ENCODE measurements at places on chromosomes 11 and 22.

GRCh38 chr11:61892085-61892370, 683 bp upstream of the FADS3 start:
- no peak for DNase-seq

DNA sequence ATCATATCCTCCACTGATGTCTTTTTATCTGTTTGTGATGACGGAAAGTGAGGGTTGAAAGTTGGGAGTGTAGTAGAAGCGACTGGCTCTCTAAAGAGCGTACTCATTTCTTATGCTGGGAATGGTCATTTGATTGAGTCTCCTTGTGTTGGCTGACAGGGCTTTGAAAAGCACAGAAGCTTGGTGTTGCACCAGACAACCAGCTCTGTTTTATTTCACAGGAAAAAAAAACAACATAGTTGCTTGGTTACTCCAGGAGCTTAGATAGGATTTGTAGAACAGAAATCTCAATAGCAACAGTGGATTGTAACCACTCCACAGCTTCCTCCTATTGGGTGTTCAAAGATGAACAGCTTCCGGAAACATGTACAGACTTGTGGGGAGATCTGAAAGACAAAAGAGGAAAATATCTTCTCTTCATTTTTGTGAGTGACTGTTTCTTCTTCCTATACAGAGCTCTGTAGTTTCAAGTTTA, 2.7 kb downstream of the RBM14 start:
- no peak for DNase-seq

DNA sequence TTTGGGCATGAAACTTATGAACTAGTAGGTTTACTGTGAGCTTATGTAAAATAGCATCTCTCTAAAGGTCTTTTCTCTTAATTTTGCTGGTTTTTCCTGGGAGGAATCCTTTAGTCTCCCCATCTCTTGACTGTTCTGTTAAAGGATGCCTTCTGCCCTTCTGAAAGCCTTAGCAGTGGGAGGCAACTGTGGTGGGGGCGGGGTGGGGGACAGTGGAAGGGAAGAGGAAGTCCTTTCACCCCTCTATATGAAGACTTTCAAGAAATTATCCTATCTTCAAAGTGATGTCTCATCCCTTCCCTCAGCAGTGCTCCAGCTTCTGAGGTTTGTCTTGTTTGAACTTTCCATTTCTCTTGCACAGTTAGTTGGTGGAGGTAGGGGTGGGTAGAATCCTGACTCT, 73.1 kb downstream of the ELP4 start:
- DNase-seq = no peak

GRCh38 chr22:48863965-48864528, 963.6 kb downstream of the BRD1 start:
- no peak for DNase-seq

- DNase-seq = no peak
Measured at GRCh38 chr11:114596175-114596919, 761 bp upstream of the NXPE4 start.

- DNase-seq = no peak
Measured at GRCh38 chr11:720642-721246, 14.7 kb downstream of the EPS8L2 start.

DNA sequence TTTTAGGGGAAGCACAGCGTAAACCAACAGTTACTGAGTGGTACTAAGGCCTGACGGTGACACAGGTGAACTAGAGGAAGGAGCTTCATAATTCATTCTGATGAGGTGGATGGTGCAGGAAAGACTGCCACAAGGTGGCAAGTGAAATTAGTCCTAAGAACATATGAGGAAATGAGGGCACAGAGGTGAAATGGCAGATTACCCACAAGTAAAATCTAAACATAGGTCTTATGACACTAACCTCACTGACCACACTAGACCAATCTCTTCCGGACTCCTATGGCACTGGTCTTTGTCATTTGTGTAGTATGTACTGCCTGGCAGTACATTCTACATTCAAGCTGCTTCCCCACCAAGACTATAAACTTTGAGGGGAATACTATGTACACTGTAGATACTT, 20.2 kb downstream of the GAB2 start:
- DNase-seq = no peak

- DNase-seq = no peak
Measured at GRCh38 chr11:73145986-73146575, 4.0 kb upstream of the FCHSD2 start.

- peak; percentile 58 for DNase-seq
Measured at GRCh38 chr22:37933711-37934376, 19.6 kb downstream of the C22orf23 start.

DNA sequence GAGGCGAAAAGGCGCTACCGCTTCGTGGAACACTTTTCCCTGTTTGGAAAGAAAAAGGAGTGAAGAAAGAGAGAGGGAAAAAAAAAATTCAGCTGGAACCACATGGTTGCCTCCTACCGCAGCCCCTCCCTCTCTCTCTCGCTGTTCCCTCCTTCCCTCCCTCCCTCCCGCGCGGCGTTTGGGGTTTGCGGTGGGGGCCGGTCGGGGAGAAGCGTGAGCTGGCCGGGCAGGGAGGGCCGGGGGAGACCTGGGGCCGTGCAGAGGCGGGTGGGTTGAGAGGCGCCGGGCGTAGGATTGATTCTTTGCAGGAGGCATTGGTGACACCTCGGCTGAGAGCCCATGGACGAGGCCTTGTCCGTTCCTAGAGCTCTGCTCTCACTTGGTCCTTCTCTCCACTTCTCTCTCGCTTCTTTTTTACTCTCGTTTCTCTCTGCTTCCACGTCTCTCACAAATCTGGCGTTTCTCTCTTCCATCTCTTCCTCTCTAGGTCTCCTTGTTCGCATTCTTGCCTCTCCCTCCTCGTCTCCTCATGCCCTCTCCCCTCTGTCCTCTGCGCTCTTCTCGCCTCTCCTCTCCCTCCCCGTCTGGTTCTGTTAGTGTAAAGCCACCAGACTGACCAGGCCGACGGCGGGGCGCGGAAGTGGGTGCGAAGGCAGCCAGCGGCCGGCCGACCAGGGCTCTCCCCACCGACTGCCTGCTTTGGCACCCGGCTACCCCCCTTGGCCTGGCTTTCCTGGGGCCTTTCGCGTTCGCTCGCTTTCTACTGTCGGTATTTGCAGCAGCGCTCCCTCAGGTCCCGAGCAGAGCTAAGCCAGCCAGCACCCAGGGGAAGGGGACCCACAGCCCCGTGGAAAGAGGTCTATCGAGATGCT, at the start of gene CLMP:
CLMP (minus strand) TSS at position 61 of the 872 bp plus-strand sequence. CDS start 308 bp downstream, outside the sequence.
- DNase-seq = no peak

DNA sequence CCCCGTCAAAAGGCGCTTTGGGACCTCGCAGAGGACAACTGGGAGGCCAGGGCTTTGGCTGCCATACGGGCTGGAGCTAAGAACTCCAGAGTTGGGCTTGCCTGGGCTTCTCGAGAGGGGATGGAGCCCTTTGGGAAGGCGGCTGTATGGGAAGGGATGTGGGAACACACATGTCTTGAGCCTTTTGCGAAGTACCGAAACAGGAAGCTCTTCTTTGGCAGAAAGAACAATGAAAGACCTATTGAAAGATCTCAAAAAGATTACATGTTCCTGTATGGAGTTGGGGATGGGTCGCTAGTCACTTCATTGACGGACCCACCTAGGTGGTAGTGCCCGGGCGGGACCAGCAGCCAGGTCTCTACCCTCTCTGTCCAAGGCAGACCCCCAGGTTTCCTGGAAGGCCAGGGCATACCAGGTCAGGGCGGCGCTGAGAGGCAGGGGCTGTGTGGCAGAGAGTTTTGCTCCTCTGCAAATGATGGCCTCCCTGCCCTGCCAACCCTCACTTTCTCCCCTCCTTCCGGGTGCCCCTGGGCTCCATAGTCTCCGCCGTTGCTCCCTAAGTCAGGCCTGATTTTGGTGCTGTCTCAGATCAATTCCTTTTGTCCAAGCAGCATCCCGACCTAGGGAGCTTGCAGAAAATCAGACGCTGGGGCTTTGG, 1.0 kb downstream of the ST14 start:
- no peak for DNase-seq

Measured in SHP77 treated with DMSO at 0.1 percent for 48 hours (cell line).